ENCODE measurements at places on chromosomes 1 and 21.

DNA sequence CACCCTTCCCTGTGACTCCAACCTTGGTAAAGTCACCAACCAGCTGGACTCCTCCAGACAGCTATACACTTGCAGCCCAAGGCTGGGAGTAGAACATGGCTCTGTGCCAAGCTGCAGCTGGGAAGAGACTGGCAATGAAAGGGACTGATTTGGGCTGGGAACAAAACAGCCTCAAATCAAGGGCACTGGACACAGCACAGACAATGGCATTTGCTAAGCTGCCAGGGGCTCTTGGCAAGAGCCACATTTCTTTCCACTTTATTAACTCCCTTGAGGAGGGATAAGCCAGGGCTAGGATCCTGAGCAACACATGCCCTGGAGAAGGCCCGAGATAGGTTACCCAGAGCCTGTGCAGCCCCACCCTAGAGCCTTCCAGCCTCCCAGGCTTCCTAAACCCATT, 12.0 kb downstream of the SYT11 start:
- peak; percentile 93 for DNase-seq

DNA sequence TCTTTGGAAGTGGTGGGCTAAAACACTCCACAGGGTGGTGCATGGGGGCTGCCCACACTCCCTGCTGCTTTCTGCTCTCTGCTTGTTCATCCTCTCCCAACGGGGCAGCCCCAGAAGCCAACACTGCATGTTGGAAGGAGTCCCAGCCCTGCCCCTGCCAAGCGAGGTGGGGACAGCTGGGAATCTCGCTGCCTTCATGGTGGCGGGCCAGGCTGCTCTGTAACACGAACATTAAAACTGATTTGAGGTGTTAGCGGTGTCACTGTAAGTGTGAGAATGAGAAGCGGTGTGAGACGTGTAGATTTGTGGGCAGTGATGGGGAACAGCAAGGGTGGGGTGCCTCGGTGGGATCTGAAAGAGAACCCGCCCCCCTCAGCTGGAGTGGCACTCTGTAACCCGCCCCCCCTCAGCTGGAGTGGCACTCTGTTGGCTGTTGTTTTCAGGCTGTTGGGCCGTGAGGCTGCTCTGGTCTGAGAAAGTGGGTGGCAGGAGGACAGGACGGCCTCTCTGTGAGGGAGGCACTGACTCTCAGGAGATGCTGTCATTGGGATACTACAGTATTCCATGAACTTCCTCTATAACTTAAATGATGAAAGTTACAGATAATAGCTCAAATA, 80.9 kb downstream of the PCBP3 start:
- no peak for DNase-seq

- no peak for DNase-seq
Measured at GRCh38 chr1:37157634-37158033, 123.3 kb upstream of the GRIK3 start.

DNA sequence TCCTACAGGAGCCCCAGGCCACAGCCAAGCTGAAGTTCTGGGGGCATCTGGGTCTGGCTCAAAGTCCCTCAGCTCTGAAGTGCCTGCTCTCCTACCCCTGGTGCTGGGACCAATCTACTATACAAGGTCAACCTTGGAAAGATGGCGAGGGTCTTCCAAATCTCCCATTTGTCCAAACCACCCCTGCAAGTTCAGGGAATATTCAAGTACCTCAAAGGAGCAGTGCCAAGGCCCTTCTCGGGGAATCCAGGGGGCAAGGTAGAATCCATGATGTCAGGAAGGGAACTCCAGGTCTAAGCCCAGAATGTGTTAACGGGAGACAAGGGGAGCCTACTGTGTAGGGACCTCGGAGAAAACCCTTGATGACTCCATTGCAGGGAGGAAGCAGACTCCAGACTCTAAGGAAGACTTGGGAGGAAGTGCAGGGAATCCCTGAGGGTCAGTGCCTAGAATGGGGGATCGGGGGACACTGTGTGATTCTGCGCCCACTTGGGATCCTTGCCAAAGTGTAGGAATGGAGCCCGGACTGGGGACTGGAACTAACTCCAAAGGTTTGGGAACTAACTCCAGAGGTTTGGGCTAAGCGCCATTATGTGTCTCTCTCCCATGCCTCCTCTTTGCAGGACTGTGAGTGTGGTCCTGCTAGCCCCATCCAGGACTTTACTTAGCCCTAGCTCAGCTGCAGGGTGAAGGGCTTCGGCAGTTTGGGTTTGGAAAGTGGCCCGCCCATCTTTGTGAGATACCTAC, 8.7 kb downstream of the TAL1 start:
- no peak for DNase-seq

DNA sequence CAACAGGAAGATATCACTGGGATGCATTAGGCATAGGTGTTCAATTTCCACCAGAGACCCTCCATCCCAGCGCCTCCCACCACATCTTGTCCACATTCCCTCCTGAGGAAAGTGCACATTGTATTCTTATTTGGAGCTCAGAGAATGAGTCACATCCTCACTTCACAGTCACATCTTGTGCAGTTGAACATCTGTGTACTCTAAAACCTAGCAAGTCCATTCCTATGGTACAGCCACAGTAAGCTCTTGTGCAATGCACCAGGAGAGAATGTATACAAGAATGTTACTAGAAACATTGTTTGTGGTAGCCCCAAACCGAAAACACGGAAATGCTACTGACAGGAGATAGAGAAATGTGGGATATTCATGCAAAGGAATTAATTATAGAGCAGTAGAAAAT, 1.6 kb upstream of the KDF1 start:
- DNase-seq = no peak

- DNase-seq = no peak
Measured at GRCh38 chr1:226373376-226373775, 34.5 kb downstream of the PARP1 start.

- DNase-seq = peak; percentile 20
Measured at GRCh38 chr1:9721606-9722377, 70.3 kb downstream of the PIK3CD start.

DNA sequence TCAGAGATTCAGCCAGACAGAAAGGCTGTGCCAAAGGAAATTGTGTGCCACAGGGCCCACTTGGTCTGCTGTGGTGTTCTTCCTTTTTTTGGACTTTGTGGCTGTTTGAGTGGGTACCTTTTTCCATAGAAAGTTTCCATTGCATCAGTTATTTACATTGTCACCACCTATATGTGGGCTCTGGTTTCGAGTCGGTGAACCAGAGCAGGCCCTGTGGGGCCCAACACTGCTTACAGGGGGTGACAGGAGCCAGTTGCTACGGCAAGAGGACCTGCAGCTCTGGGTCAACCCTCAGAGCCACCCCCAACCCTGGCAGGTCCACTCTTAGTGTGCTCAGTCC, 157.0 kb upstream of the EDN2 start:
- DNase-seq = no peak

DNA sequence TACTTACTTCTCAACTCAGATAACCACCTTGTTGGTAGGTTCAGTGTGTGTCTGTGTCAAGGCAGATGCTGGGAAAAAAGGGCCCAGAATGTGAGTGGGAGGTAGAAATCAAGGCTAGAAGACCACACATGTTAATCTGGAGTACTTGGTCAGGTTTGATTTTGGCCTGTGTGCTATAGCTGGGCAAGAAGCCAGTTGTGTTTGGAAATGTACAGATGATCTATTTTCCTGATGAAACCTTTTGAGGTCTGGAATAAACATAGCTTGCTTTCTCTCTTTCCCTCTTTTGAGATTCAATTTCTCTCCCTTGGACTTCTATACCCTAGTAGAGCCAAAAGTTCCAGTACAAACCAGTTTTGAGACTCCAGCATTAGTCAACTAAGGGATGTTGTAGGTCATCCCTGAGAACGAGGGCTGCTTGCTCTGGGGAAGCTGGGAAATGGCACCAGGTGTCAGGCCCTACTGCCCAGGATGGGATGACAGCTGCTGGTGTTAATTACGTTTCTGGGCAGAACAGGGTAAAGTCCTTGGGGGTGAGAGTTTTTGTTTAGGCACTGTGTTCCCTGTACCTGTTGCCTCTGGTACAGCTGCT, 15.8 kb downstream of the MAPKAPK2 start:
- peak; percentile 94 for DNase-seq

DNA sequence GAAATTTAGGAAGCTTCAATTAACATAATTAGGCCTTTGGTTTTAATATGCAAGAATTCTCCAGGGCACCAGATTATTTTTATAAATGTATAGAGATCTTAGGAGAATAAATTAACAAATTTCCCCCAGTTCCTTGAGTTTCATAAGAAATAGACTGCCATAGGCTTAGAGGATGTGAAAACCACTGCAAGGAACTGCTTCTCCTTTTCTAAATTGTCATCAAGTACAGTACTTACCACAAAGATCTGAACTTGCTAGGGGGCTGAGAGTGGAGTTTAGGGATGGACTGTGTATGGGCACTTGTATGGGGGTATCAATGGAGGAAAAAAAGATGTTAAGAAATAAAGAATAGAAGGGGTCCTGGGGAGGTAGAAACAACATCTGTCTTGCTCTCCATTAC, 31.1 kb downstream of the LHX8 start:
- no peak for DNase-seq

- DNase-seq = no peak
Measured at GRCh38 chr1:6109688-6110087, 64.0 kb downstream of the KCNAB2 start.

- no peak for DNase-seq
Measured at GRCh38 chr21:32448803-32449594, 36.5 kb downstream of the EVA1C start.

DNA sequence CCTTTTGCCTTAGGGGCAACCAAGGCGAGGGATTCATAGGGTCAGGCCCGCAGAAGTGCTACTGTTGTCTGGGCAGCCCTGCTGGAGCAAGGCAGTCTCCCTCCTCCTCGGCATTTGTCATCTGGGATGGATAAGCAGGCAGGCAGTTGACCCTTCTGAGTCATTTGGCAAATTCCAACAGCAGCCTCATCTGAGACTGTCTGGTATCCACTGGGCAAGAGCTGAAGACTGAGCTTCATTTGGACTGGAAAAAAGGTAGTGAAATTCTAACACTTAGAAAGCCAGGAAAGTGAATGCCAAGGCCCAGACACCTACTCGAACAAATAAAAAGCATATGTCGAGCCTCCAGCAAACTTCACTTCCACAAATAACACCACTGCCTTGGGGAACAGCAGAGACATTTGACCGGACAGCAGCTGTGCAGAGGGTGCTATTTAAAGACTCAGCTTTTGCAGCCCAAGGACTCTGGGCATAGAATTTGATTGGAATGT, 4.0 kb upstream of the ZBTB40 start:
- peak; percentile 11 for DNase-seq

DNA sequence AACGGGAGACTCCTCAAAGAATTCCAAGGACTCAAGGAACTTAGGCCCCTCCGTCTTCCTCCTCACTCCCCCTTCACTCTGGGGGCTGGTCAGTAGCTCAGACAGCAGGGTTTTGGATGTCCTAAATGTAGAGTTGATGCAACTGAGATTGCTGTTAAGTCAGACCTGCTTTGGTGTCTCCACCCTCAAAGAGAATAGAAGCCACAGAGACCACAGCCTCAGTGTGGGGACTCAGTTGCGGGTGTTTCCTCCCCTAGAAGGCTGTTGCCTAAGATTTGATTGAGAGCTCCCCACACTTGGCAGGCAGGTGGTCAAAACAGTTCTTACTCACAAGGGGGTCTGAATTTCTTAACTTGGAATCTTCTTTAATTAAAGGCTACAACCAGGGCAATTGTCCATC, 7.6 kb downstream of the MAN1C1 start:
- DNase-seq = no peak

- peak; percentile 4 for DNase-seq
Measured at GRCh38 chr1:93519199-93519829, 71.4 kb downstream of the FNBP1L start.

- no peak for DNase-seq
Measured at GRCh38 chr21:44272284-44272858, 10.7 kb upstream of the DNMT3L start.

DNA sequence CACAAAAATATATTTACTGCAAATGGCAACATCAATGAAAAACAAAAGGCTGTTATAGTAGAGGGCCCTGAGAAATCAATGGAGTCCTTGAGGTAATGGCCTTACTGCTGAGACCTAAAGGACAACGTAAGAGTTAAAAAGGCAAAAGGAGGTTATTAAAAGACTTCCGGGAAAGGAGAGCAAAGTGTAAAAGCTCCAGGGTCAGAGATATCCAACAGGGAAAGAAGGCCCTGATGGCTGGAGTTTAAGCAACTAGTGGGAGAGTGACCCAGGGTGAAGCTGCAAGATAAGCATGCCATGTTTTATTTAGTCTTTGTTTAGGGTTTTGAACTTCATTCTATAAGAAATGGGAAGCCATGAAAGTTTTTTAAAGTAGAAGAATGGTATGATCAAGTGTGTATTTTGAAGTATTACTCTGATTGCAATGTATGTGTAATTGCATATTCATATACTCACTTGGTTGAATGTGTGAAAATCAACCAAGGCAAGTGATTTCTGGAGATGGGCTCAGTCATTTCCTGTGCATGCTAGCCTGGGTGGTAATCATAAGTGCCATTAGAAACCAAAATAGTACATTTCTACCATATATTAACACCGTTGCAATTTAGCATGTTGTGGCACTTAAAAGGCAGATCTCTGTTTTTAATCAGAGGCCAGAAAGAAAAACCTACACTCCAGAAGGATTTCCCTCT, 5.3 kb upstream of the DPYD start:
- DNase-seq = no peak

DNA sequence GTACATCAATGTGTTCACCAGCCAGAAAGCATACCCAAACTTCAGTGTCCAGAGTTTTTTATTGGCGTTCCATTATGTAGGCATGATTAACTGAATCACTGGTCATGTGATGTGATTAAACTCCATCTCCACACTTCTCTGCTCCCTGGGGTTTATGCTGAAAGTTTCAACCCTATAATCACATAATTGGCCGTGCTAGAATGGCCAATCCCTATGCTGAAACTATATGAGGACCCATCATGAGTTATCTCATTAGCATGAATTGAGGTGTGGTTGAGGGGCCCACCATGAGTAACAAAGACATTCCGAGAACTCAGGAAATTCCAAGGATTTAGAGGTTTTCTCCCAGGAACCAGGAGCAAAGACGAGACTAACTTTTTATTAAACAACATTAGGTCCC, 31.8 kb upstream of the FBXO28 start:
- DNase-seq = no peak

GRCh38 chr1:187692799-187693198, 864.0 kb downstream of the PLA2G4A start:
- peak; percentile 62 for DNase-seq

GRCh38 chr21:15433091-15433490, 296.7 kb upstream of the USP25 start:
- DNase-seq = peak; percentile 64

DNA sequence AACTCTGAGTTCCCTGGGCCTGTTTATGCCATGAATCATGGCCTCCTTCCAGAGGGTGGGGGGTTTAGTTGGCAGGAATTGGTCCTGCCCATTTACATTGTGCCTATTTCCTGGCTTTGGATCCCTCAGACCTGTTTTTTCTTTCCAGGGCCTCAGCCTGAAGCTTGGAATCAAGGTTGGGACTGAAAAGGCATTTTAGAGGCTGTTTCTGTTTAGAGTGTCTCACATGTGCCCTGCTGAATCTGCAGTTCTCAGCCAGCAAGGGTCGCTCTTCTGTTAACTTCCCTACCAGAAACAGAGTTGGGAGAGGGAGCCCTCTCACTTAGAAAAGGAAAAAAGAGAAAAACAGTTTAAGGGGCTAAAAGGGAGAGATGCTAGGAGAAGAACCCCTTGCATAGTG, 191.1 kb downstream of the PTPRC start:
- DNase-seq = no peak
